ENCODE measurements at places on chromosomes 1 and 21.
A peak's percentile ranks its signal among the peaks of the same experiment; 100 is the strongest.

GRCh38 chr1:174812656-174813055, 187.1 kb upstream of the CACYBP start:
- no peak for DNase-seq

GRCh38 chr1:162196387-162196786, 126.9 kb downstream of the NOS1AP start:
- no peak for DNase-seq

GRCh38 chr1:24930260-24931145, at the start of gene RUNX3:
TSS of gene RUNX3 (minus strand) at chr1:24930276. CDS start at chr1:24929868, 408 bp downstream.
- DNase-seq = peak; percentile 43

GRCh38 chr1:154420961-154421924, 16.1 kb downstream of the IL6R start:
- DNase-seq = no peak

DNA sequence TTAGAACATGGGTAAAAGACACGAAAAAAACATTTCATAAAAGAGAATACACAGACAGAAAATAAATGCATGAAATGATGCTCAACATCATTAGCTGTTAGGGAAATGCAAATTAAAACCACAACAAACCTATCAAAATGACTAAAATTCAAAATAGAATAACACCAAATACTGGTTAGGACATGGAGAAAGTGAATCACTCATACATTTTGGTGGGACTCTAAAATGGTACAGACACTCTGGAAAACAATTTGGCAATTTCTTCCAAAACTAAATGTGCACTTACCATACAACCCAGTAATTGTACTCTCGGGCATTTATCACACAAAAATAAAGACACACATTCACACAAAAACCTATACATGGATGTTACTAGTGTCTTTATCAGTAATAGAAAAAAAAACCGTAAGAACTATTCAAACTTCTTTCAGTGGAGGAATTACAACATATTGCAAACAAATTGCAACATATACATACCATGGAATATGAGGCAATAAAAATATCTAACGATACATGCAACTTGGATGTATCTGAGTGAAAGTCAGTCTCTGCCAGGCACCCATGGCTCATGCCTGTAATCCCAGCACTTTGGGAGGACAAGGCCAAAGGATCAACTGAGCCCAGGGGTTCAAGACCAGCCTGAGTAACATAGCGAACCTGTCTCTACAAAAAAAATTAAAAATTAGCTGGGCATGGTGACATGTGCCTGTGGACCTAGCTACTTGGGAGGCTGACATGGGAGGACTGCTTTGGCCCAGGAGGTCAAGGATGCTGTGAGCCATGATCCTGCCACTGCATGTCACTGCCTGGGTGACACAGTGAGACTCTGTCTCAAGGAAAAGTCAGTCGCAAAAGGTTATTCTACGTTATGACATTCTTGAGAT, 19.6 kb downstream of the HSF2BP start:
- DNase-seq = no peak

DNA sequence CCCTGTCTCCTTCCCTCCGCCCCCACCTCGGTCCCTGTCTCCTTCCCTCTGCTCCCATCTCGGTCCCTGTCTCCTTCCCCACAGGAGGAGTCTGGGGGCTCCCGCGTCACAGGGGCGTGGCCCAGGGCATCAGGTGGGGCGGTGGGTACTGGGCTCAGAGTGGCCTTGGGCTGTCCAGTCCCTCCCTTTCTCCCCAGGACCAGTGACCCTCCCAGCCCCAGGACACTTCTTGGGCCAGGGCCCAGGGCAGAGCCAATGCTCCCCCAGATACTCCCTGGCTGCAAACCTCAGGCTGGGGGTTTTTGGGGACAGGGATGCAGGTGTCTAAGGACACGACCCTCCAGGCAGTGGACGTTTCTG, 6.8 kb upstream of the RNF223 start:
- DNase-seq = no peak

DNA sequence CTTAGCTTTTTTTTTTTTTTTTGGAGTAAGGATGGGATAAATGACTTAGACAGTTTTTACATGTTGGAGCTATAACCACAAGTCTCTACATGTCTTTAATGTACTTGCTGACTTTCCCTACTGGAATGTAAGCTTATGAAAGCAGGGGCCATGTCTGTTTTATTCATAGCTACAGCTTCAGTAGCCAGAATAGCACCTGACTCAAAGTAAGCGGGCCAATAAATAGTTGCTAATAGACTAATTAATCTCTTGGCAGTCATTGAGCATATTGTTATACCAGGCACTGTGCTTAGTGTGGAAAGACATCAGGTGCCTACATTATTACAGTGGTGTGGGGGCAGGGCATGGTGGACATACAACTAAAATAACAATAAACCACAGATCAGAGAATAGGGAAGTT, 84.4 kb upstream of the HOOK1 start:
- DNase-seq = no peak

DNA sequence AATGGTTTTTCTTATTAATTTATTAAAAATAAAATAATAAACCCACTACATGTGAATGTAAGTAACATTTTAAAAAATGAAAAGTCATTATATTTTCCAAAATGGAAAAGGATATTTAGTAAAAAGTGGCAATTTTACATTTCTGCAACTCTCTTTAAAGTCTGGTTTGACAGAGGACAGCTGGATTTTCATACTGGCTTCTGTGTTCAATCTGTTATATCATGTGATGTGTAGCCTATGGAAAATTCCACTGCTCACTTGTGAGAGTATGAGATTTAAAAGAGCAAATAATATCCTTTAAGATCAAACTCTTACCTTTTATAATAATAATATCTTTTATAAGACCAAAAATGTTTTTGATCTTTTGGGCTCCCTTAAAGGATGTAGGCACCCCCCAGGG, 33.7 kb downstream of the PCP4 start:
- no peak for DNase-seq

DNA sequence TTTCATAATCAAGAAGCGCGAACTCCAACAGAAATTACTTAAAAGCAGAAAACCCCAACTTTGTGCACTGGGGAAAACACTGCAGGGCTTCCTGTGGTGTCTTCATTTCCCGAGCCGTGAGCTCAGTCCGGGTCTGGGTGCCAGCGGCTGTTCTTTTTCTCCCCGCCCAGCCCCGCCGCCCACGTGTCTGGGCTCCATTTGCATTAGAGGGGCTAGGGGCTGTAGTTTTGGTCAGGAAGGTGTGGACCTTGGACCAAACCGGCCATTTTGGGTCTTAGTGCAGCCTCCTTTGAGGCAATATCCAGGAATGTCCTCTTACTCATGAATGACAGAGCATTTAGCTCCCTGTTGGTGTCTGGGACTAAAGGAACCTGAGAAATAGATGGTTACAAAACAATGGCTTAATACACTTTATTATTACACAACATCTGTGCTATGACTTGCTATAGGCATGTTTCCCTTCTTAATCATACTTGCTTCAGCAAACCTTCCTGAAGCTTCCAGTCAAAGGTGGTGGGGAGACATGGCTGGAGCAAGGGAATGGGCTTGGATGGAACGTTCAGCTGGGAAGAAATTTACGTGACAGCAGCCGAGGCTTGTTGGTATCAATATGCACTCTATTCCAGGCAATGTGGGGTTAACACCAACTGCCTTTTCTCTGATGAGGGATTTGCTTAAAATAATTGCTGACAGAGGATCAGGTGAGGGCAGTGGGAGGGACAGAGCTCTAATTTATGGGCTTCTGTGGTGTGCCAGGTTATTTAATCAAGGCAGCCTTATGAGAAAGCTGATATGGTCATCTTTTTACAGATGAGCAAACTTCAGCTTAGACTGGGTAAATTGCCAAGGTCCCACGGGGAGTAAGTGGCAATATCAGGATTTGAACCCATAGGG, 1.1 kb downstream of the AGTRAP start:
- no peak for DNase-seq

DNA sequence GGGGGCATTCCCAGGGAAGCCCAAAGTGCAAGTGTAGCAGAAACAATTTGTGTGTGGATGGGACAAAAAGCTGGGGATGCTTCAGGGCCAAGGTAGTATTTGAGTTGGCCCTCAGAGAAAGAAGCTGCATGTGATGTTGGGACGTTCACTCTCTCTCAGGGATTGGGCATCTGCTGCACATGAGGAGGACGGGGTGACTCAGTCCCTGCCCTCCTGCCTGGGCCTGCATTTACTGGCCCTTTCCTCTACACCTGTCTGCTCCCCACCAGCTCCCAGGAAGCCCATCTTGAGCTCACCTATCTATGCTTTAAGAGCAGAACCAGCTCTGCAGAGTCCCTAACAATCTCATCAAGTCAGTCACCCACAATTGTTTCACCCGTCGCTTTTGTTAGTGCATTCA, 23.5 kb upstream of the MPZL1 start:
- DNase-seq = no peak

- DNase-seq = no peak
These were observed 14.1 kb downstream of the GPR88 start for GRCh38 chr1:100552031-100552430.

- peak; percentile 28 for DNase-seq
These were observed 145.0 kb upstream of the DUSP10 start for GRCh38 chr1:221886743-221887414.

- DNase-seq = no peak
These were observed 121.0 kb upstream of the IRF2BP2 start for GRCh38 chr1:234730770-234731568.

Measured in NCI-H774 (cell line).